HFF-Myc (cell line): ENCODE measurements at places on chromosomes 7 and 10.
A peak's percentile ranks its signal among the peaks of the same experiment; 100 is the strongest.

- no peak for DNase-seq
These were observed 581 bp upstream of the GLCCI1 start for GRCh38 chr7:7967886-7968543.

DNA sequence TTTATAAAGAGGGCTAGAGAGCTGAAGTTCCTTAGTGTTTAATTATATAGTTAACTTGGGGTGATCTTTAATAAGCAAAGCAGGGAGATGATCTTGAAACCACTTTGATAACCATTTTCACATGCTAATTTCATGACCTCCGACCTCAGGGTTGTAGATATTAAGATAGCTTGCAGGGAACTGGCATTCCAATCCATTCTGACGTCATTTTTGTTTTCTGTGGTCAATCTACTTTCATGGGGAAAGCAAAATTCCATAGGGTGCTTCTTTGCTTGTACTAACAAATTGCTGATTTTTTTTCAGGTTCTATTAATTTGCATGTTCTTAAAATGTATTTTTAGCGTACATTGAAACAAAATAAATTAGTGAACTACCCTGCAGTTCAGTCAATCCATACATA, 139.3 kb downstream of the CDCA7L start:
- no peak for DNase-seq

GRCh38 chr10:90494183-90494582, 363.7 kb downstream of the HTR7 start:
- no peak for DNase-seq

GRCh38 chr10:55001422-55001821, 200.4 kb upstream of the PCDH15 start:
- DNase-seq: no peak

DNA sequence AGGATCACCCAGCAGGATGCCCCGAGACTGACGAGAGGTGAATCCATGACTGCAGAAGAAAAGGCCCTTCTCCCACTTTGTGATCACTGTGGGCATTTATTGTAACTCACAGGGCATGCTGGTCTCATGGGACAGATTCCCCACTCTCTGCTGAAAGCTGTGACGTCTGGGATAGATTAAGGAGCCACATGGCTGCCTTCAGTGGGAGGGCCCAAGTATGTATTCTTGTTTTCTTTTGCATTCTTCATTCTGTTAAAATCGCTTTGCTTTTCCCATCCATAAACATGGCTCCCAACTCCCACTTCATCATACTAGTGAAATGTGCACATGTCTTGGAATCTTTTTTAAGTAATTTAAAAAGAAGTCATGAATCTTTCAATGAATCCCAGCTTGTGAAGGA, 67.2 kb downstream of the FAM107B start:
- DNase-seq: no peak

DNA sequence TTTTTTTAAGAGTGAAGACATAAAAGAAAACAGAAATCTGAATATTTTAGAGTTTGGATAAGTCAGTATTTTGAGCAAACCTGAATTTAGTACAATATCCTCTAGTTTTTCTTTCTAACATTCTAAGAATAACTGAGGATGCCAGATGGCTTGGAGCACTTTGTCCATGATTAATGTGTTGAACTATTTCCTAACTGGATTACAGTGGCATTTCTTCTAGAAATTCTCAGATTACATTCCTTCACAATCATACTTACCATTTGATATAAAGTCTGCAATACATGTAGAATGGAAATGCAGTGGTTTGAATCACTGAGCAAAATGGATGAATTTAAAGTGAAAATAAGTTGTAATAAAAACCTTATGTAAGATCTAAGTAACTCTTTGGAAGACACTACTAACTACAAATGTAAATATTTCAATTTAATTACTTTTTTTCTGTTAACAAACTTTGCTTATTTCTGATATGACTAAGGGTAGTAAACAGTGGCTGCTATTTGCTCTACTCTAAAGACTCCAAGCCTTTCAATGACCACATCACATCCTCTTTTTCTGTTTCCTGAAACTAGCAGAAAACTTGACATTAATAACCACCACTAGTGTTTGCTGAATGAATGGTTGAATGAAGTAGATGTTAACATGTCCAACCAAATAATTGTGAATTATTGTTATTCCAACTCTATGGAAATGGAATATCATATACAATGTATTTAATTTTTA, 102.8 kb downstream of the PRKG1 start:
- no peak for DNase-seq

GRCh38 chr10:30481603-30482002, 47.6 kb downstream of the MAP3K8 start:
- DNase-seq: no peak

GRCh38 chr7:32658467-32658869, 163.2 kb downstream of the AVL9 start:
- DNase-seq: no peak

- no peak for DNase-seq
These were observed 166.7 kb downstream of the PRKAG2 start for GRCh38 chr7:151710121-151710640.

- DNase-seq: no peak
These were observed 1214.4 kb upstream of the C7orf33 start for GRCh38 chr7:147376192-147376591.

GRCh38 chr7:2037301-2037807, 195.4 kb downstream of the MAD1L1 start:
- no peak for DNase-seq

DNA sequence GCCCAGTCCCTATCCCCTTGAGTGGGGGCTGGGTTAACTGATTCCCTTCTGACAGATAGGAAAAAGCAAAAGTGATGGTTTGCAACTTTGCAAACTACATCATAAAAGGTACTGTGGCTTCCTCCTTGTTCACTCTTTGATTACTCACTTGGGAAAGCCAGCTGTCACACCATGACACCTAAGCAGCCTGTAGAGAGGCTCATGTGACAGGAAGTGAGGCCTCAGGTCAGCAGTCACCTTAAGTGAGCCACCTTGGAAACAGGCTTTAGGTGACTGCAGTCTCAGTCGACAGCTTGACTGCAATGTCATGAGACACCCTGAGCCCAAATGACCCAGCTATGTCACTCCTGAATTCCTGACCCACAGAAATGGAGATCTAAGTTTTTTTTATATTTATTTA, 4.3 kb upstream of the CHCHD2 start:
- no peak for DNase-seq

- peak; percentile 42 for DNase-seq
These were observed 5.9 kb upstream of the ITGA8 start for GRCh38 chr10:15725603-15726002.

DNA sequence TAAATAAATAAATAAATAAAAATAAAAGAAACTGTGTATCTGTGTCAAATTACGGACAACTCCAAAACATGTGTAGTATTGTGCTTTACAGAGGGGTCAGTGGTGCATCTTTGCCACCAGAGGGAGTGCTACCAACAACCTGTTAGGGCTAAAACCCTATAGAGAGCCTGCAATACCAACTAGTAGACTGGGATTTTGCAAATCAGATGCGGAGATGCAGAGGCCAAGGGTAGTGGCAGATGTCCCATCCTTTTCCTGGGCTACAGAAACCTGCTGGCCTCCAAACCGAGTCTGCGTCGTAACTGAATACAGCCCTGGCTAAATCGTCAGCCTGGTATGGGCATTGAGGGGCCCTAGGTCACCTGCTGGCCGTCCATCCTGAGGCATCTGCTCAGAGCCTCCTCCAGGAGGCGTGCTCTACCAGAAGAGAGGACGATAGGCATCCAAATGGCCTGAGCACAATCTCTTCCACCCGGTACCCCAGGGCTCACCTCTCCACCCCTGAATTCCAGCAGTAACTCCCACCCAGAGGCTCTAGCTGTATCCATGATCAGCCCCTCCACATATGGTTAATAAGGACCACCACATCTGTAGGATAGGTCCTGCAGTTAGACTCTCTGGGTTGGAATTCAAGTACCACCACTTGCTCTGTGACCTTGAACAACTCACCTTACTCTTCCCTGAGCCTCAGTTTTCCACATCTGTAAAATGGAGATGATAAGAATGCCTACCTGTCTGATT, 6.2 kb upstream of the RRP12 start:
- DNase-seq: peak; percentile 75

DNA sequence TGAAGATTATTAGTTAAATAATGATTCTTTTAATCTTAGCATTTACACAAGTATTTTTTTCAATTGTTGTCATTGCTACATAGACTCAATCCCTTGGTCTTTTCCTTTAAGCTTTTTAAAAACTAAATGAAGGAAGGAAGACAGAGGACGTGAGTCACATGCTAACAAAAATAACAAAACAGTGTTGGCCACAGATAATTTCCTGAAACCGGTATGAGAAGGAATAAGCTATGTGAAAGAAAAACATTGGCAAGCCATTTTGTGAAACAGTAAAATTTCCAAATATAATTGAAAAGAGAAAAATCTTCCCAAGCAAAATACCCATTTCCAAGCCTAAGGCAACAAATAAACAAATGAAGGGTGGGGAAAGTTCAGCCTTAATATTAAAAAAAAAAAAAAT, 223.0 kb downstream of the AHR start:
- no peak for DNase-seq

GRCh38 chr10:117448802-117449201, 73.6 kb upstream of the PDZD8 start:
- no peak for DNase-seq

DNA sequence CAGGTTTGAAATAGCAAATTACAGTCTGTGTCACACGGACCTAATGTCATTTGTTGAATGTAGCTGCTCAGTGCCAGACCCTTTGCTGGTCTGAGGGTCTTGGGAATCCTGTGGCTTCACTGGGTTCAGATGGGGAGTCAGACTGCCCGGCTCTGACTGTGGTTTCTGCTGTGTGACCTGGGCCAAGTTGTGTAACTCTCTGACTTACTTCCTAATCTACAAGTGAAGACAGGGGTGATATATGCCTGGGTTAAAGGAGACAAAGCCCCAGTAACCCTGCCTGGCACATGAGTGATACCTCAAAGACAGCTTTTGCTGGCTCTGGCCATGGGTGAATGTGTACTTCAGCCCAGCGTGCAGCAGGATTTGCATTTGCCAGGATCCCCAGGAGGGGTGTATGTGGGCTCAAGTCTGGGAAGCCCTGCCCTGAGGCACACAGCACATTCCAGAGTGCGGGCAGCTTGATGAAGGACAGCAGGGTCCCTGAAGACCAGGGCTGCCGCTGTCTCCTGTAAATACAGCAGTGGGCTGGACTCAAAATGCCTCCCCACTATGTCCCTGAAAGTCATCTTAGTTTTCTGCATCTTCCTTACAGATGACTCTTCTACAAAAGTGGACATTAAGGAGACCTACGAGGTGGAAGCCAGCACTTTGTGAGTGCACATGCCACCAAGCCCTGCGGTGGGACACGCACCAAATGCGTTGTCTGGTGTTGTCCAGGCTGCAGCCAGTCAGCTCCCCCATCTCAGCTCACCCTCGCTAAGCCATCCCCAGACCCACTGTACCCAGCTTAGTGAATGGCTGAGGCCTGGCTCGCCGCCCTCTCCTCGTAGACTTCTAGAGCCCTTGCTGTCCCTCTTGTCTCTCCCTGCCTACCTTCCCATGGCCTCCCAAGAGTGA, 16.4 kb downstream of the NACAD start:
- DNase-seq: no peak

- no peak for DNase-seq
These were observed 7.8 kb upstream of the ZNF33B start for GRCh38 chr10:42646214-42646613.

DNA sequence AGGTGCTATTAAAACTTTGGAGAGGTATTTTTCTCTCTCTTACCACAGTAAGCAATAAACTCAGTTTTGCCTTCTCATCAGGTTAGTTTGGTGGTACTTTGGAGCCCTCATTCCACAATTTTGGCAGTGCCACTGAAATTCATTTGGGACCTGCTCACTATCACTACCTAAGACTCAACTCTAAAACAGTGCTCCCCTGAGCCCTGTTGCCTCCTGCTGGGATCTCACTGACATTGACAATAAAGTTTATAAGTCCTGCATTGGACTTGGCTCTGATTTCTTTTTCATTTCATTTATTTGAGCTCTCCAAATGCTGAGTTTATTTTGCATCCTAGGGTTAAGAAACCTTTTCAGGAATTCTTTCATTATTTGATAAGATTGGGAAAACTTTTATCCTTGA, 130.8 kb upstream of the HPS1 start:
- DNase-seq: no peak

DNA sequence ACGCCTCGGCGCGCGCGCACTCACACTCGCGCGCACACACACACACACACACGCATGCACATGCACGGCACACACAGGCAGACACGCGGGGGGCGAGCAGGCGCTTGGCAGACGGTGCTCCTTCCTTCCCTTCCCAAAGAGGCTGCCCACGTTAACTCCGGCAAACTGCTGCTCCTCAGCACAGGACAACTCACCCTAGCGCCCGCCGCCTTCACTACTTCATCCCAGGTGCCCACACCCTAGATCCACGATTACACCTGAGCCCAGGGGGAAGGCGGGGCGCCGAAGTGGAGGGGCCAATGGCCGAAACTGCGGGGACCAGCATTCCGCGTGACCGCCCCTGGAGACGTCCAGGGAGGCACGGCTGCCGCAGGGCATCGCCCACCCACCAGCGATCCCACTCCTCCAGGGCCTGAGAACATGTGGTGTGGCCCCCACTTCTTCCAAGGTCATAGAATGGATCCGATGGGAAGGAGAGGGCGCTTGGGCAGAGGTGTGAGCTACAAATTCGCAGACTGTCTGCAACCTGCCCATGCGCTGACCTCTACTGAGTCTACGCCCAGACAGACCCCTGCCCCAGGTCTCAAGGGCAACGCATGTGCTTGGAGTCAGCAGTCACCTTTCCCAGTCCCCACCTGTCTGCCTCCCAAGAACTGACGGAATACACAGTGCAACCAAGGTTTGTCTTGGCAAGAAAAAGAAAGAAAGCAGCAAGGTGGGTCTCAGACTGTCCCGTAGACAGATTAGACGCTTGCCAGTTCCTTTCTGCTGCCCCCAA, 74.6 kb downstream of the CALN1 start:
- DNase-seq: no peak

- DNase-seq: no peak
These were observed 113.2 kb downstream of the MICALL2 start for GRCh38 chr7:1345796-1346755.

DNA sequence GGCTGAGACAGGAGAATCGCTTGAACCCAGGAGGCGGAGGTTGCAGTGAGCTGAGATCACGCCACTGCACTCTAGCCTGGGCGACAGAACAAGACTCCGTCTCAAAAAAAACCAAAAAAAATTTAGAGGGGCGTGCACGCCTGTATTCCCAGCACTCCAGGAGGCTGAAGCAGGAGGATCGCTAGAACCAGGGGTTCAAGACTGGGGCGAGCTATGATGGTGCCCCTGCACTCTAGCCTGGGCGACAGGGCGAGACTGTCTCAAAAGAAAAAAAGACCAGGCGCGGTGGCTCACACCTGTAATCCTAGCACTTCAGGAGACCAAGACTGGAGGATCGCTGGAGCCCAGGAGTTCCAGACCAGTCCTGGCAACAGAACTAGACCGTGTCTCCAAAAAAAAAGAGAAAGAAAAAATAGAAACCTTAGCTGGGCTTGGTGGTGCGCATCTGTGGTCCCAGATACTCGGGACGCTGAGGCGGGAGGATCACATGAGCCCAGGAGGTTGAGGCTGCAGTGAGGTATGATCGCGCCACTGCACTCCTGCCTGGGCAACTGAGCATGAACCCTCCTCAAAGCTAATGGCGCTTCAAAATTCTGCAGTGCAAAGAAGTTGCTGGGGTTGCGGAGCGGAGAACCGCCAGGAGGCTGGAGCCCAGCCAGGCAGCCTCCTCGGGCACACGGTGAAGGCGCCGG, 382 bp upstream of the MBLAC1 start:
- DNase-seq: no peak

- DNase-seq: no peak
These were observed 4.1 kb upstream of the SGCE start for GRCh38 chr7:94660006-94660405.
